ENCODE measurements at places on chromosomes 16 and 17.
A peak's percentile ranks its signal among the peaks of the same experiment; 100 is the strongest.

- no peak for DNase-seq
Measured at GRCh38 chr17:80382956-80383355, 32.0 kb upstream of the ENDOV start.

DNA sequence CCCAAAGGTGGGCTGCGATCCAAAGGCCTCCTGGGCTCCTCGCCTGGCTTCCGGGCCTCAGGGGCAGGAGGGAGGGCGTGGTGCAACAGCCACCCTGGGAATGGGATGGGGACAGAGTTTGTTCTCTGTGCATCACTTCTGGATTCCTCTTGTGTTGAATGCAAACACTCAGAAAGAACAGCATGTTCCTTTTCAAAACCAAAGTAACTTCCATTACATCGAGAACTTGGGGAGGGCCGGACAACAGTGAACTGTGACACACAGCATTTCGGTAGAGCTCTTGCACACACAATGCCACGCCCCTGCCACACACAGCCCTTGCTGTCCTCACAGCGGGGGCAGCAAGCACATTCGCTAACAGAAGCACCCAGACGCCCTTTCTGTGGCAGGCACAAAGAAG is 36.1 kb upstream of the FASN start:
- peak; percentile 78 for DNase-seq

- DNase-seq, result no peak
Measured at GRCh38 chr16:81204798-81205680, 33.5 kb upstream of the BCO1 start.

DNA sequence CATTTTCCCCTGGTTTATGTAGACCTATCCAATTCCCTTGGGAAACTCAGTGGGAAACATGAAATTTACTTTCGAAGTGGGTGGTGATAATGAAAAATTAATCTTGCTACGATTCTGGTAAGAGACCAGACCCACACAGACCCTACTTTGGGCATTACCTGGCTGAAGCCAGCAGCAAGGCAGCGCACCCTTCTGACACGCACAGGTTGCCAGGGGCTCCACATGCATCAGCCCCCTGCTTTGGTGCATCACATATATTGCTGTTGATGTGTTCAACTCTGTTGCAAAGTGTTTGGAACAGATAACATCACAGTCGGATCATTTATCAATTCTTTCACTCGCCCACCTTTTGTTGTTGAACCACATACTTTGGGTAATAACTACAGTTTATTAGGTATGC is 26.6 kb downstream of the SMARCE1 start:
- no peak for DNase-seq
